A549 treated with Hydrocortisone at 1 μM for 4 hours (cell line): ENCODE measurements at places on chromosomes 6 and 20. TPM values are rescaled to one million over a fixed set of nuclear protein-coding genes. Genes with fewer than 3 reads are reported as not detected.

TPD52L1 gene
- 42.3 to 54.2 TPM (median 47.8 TPM) in 5 replicates for total RNA-seq

POU3F2 gene
- not detected in 5 replicates for total RNA-seq

SLC16A10 gene
- total RNA-seq = 0.29 to 0.70 TPM (median 0.53 TPM) in 5 replicates

EFCAB8 gene
- not detected in 5 replicates for total RNA-seq

HLA-DMA gene
- total RNA-seq = 3.2 to 3.9 TPM (median 3.3 TPM) in 5 replicates

ETV7 gene
- 0.09 to 0.24 TPM (median 0.15 TPM) in 3 of 5 replicates, not detected in the others for total RNA-seq

CNKSR3 gene
- 7.2 to 10.7 TPM (median 7.9 TPM) in 5 replicates for total RNA-seq

MOCS1 gene
- total RNA-seq = 2.1 to 2.3 TPM (median 2.1 TPM) in 5 replicates

AKAP12 gene
- 117 to 218 TPM (median 159 TPM) in 5 replicates for total RNA-seq

SYNGAP1 gene
- total RNA-seq = 3.1 to 4.8 TPM (median 4.4 TPM) in 5 replicates

PRPH2 gene
- total RNA-seq = not detected in 5 replicates

SEL1L2 gene
- not detected in 5 replicates for total RNA-seq

OR2H2 gene
- not detected in 5 replicates for total RNA-seq

SLC32A1 gene
- not detected in 5 replicates for total RNA-seq

OOEP gene
- not detected in 5 replicates for total RNA-seq

LHFPL5 gene
- 0.09 to 0.15 TPM (median 0.12 TPM) in 3 of 5 replicates, not detected in the others for total RNA-seq

SLC4A11 gene
- 9.2 to 15.1 TPM (median 13.6 TPM) in 5 replicates for total RNA-seq

HNF4A gene
- total RNA-seq = 15.4 to 20.8 TPM (median 18.8 TPM) in 5 replicates

CDH4 gene
- 5.8 to 9.4 TPM (median 7.9 TPM) in 5 replicates for total RNA-seq

PPP1R10 gene
- 30.0 to 47.5 TPM (median 32.7 TPM) in 5 replicates for total RNA-seq

FAM120B gene
- total RNA-seq = 8.9 to 11.1 TPM (median 10.5 TPM) in 5 replicates

DNMT3B gene
- 3.1 to 4.3 TPM (median 4.2 TPM) in 5 replicates for total RNA-seq

PRR18 gene
- 0.06 to 0.30 TPM (median 0.15 TPM) in 5 replicates for total RNA-seq

DBNDD2 gene
- total RNA-seq = 22.6 to 30.1 TPM (median 25.2 TPM) in 5 replicates

LAMA2 gene
- 0.35 to 0.69 TPM (median 0.59 TPM) in 5 replicates for total RNA-seq

HTR1E gene
- total RNA-seq = not detected in 5 replicates

CCN6 gene
- not detected in 5 replicates for total RNA-seq

BCL2L1 gene
- 276 to 351 TPM (median 289 TPM) in 5 replicates for total RNA-seq

NKX2-4 gene
- 0.05 TPM in 1 of 5 replicates, not detected in the others for total RNA-seq

ZNF311 gene
- 0.11 to 0.22 TPM (median 0.15 TPM) in 5 replicates for total RNA-seq

AGER gene
- total RNA-seq = 1.2 to 2.3 TPM (median 1.6 TPM) in 5 replicates

LY6G5C gene
- total RNA-seq = 0.75 to 2.1 TPM (median 1.5 TPM) in 5 replicates

BIRC7 gene
- total RNA-seq = 1.6 to 3.2 TPM (median 2.1 TPM) in 5 replicates

SLC13A3 gene
- total RNA-seq = 0.09 to 0.14 TPM in 2 of 5 replicates, not detected in the others

RAET1L gene
- total RNA-seq = 0.15 to 0.61 TPM (median 0.35 TPM) in 5 replicates

EPPIN gene
- total RNA-seq = not detected in 5 replicates

CLPSL1 gene
- total RNA-seq = not detected in 5 replicates

PLCB4 gene
- 14.4 to 23.2 TPM (median 17.9 TPM) in 5 replicates for total RNA-seq

LY6G6C gene
- 0.13 to 0.18 TPM in 2 of 5 replicates, not detected in the others for total RNA-seq

SLC17A5 gene
- total RNA-seq = 12.9 to 15.1 TPM (median 14.3 TPM) in 5 replicates

B3GAT2 gene
- total RNA-seq = 0.02 to 0.06 TPM (median 0.03 TPM) in 4 of 5 replicates, not detected in the other

IL17F gene
- total RNA-seq = not detected in 5 replicates

IP6K3 gene
- 1.3 to 1.8 TPM (median 1.6 TPM) in 5 replicates for total RNA-seq

SRSF12 gene
- 1.3 to 2.2 TPM (median 1.7 TPM) in 5 replicates for total RNA-seq

ULBP3 gene
- total RNA-seq = 2.5 to 4.9 TPM (median 3.4 TPM) in 5 replicates

HUS1B gene
- total RNA-seq = 0.14 to 0.49 TPM (median 0.27 TPM) in 4 of 5 replicates, not detected in the other

ADGRF4 gene
- 12.7 to 16.6 TPM (median 15.6 TPM) in 5 replicates for total RNA-seq

NRSN1 gene
- not detected in 5 replicates for total RNA-seq

ISM1 gene
- 0.09 to 0.24 TPM (median 0.17 TPM) in 5 replicates for total RNA-seq

TCF21 gene
- total RNA-seq = 0.02 to 0.10 TPM (median 0.03 TPM) in 5 replicates

FOXF2 gene
- total RNA-seq = 14.4 to 20.7 TPM (median 19.4 TPM) in 5 replicates

COL20A1 gene
- total RNA-seq = 0.38 to 0.93 TPM (median 0.71 TPM) in 5 replicates

NELFCD gene
- total RNA-seq = 40.0 to 46.7 TPM (median 44.1 TPM) in 5 replicates

MAP7 gene
- 18.0 to 22.9 TPM (median 21.1 TPM) in 5 replicates for total RNA-seq
